ENCODE measurements at places on chromosomes 12 and 14.

GRCh38 chr14:96065661-96066459, 26.7 kb downstream of the C14orf132 start:
- no peak for DNase-seq

DNA sequence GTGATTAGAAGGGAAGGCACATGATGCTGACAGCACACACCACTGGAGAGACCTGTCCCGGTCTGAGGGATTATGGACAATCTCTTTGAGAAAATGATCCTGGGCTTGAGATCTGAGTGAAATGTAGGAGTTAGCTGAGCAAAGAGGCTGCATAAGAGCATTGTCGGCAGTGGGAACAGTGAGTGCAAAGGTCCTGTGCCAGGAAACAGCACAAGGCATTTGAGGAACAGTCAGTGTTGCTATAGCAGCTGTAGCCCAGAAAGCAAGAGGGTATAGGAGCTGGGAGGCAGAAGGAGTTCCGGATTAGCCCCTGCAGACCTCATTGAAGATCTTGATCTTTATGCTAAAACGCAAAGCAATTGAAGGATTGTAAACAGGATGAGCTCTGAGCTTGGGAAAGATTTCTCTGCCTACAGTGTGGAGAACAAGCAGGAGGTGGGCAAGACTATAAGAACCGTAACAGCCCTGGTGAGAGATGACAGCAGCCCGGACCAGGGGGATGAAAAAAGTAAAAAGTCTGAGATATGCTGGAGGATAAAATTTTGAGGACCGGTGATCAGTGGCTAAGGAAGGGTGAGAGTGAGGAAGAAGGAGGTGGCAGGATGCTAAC, 28.5 kb downstream of the CFL2 start:
- DNase-seq = no peak

GRCh38 chr12:125203145-125203765, 138.0 kb downstream of the AACS start:
- no peak for DNase-seq

DNA sequence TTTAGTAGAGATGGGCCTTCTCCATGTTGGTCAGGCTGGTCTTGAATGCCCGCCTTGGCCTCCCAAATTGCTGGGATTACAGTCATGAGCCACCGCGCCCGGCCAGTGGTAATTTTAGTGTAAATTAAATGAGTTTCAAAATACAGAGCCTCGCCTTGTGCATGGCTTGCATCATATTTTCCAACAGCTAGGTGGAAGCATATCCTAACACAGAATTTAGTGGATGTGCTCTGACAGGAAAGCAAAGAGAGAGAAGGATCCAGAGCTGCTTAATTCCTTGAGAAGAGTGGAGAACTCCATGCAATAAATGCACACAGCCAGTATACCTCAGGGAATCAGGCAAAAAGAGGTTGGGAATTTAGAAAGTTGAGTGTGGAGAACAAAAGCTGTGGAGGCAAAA, 2.5 kb downstream of the OR6C2 start:
- no peak for DNase-seq

DNA sequence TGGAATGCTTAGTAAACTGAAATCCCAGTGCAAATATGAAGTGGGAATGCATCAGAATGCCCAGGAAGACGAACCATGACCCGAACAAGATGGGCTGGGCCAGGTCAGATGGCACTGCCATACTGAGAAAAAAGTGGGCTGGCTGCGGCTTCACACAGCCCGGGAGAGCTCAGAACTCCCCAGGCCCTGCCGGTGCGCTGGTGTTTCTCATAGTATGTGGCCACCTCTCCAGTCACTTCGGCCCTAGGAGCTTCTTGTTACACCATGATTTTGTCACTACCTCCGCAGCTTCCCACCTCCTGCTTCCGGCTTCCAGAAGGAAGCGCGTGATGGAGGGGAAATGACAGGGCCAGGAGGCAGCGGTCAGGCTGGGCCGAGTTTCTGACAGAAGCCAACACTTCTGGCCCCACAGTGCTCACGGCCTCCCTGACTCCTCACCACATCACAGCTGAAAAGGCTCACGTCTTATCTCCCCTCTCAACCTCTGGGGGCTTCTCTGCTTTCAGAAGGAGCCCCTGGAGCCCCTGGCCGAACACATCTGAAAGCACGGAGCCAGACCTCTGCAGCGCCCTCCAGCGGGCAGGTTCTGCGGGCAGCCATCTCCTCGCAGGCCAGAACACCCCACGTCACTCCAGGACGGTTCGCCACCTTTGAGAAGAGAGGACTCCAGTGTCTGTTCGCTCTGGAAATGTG, 30.7 kb downstream of the DAD1 start:
- DNase-seq = peak; percentile 63

GRCh38 chr12:131250028-131250950, 296.6 kb downstream of the ADGRD1 start:
- DNase-seq = no peak

- DNase-seq = no peak
These were observed 50.6 kb downstream of the KIF21A start for GRCh38 chr12:39392154-39392925.

DNA sequence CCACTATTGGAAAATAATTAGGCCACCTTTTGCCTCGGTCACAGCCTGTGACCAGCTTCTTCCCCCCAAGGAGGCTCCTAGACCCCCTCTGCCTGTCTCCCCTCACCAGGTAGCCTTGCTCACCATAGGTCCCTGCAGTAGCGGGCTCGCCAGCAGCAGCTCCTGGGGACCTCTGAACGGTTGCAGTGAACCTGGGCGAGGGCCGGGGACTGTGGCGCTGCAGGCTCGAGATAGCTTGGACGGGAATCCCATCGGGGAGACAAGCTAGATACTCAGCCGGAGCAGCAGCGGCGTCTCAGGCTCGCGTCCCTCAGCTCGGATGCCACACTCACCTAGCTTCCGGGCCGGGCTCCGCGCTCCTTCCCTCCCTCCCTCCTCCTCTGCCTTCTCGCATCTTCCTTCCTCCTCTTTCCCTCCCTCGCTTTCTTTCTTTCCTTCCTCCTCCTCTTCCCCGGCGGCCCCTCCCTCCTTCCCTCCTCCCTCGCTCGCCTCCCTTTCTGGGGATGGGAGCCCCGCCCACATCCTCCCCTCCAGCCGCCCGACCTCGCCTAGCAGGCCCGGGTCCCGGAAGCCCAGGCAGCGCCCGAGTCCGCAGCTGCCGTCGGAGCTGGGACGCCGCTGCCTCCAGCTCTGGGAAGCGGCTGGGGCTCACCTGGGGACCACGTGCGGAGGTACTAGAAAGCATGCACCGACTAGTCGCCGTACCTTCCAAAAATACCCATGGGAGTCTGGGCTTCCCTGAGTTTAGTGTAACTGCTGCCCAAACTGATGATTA, at the start of gene BMP4:
Gene BMP4 (minus strand): TSS at position 399 of the 775 bp plus-strand sequence. CDS start 4,603 bp downstream, outside the sequence.
- no peak for DNase-seq

DNA sequence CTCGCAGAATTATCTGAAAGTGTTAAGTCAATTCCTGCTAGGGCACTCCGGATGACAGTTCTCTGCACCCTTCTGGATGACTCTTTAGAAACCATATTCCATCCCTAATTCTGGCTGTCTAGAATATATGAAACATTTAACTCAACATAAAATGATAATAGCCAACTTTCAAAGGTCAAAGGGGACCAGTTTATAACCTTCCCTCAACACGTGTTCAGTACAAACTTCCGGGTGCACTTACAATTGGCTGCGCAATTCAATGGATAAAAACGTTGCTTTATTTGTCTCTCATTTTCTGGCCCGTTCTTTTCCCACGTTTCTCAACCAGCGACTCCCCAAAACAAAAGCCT, 1.3 kb downstream of the SBNO1 start:
- no peak for DNase-seq

- no peak for DNase-seq
These were observed 7.3 kb downstream of the AACS start for GRCh38 chr12:125072496-125072895.

- DNase-seq = no peak
These were observed 436 bp downstream of the VPS33A start for GRCh38 chr12:122265886-122266229.

DNA sequence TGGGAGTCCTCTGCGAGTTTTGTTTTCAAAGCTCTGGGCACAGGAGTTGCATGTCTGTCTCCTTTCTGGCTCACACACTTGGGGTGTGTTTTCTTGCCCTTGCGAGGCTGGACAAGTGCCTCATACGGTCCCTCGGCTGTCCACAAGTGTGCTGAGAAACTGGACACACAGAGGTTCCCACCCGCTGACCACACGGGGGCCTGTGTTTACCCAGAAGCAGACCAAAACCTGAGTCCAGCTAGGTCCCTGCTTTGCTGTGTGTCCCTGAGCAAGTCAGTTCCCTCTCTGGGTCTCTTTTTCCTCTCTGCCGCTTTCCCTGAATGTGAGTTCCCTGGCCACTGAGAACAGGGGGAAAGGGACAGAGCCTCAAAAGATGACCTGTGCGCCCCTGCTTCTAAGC, 678 bp upstream of the OAS2 start:
- DNase-seq = no peak

- no peak for DNase-seq
These were observed 41.6 kb upstream of the CAPRIN2 start for GRCh38 chr12:30796313-30796780.

DNA sequence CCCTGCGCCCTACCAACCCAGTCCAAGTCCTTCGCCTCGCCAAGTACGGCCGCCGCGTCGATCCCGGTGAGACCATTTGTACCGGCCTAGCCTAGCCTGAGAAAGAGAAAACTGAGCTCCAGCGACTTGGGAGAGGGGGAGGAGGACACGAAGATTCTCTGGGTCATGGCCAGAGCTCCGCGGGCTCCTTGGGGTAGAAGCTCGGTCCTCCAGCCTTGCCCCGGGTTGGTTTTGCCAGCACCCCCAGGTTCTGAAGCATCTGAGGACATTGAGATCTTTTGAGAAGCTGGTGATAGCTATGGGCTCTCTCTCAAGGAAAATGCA, 7.3 kb downstream of the LHX5 start:
- no peak for DNase-seq

All from CD4-positive, alpha-beta T cell treated with Interleukin-1 beta for 1 hour (primary cell).